ENCODE measurements at places on chromosomes 6 and 20.

DNA sequence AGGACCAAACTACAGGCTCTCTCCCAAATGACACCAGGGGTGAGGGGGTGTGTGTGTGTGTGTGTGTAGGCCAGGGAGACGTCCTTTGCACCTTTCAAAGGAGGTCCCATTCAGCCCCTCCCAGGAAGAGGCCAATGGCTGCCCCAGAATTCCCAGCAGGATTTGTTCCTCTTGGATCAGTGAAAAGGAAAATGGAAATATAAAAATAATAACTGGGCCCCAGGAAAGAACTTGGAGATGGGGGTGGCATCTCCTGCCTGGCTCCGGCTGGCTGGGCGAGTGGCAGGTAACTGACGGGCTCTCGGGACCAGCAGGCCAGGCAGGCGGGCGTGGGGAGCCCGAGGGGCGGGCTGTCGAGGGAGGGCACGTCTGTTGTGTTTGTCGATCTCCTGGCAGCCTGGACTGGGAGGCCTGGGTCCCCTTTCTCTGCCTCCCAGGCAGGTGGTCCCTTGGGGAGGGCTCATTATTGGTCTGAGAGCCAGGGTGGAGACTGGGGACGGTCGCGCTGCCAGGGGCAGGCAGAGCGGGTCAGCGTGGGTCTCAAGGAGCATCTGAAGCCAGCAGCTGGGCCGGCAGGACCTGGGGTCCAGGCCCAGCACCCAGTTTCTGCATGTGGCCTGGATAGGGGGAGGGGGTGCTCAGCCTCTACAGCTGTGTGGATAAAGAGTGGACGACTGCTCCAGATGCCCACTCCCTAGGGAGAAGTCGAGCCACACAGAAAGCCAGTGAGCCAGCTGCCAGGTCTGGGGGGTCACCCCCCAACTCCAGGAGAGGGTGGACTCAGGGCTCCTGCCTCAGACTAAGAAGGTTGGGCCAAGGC, 3.1 kb downstream of the NOL4L start:
- no peak for DNase-seq

DNA sequence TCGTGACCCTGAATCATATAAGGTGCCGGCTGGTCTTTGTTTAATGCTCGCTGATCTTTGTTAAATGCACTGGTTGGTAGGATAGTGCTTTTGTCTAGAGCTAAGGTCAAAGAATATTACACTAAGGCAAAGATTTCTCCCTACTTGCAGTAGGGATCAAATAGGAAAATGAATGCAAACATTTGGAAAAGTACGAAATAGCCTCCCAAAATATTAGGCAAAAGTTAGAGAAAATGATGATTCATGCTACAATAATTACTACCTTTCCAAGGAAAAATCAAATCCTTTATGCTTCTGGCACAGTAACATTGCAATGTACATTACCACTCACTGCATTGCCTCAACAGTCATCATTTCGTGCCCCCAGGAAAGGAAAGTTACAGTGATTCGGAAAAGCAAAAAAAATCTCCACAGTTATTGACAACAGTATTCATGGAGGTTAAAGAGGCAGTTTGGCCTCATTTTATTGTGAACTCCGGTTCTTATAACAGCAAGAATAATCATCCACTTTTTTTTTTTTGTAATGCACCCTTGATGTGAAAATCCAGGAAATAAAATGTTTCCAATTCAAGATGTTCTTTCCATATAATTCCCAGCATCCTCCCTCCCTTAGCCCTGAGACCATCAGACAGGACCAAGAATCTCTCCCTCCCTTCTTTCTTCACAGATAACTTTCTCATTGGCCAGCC, 61.7 kb upstream of the ZMYND8 start:
- DNase-seq, result no peak

DNA sequence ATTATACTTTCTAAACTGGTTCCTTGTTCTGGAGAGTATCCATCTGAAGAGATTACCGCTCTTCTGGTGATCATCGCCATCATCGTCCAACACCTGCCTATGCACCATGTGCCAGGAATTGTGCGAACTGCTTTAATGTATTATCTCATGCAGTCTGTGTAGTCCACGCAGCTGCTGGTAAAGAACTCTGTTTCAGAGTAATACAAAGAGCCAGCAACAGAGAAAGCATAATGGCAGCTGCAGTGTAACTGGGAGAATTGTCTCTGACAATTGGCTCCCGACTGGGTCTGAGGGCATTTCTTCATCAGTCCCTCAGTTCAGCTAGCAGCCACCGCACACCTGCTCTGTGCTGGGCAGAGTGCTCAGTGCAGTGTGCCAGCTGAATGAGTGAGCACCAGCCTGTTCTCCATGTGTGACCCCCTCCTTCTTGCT, 383.4 kb downstream of the GRIK2 start:
- DNase-seq, result no peak

DNA sequence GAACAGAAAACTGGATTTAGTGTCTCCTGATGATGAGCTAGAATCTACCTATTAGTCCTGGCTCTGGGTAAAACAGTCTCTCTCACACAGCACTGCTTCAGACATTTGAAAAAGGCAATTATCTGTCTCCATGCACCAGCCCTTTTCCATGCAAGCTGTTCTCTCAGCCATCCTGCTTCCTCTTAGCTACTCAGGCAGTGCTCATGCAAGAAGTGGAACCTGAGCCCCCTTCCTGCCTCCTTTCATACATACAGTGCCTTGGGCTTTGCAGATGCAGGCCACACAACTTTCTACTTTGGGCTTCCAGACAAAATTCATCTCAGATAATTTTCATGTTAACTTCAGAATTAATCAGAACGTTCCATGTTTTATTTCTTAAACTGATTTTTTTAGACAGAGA, 151.3 kb downstream of the RALGAPA2 start:
- no peak for DNase-seq

- DNase-seq, result no peak
Observed at GRCh38 chr6:146551545-146551944, 7.9 kb downstream of the RAB32 start.

- DNase-seq, result no peak
Observed at GRCh38 chr6:111898452-111898851, 25.2 kb upstream of the FYN start.

DNA sequence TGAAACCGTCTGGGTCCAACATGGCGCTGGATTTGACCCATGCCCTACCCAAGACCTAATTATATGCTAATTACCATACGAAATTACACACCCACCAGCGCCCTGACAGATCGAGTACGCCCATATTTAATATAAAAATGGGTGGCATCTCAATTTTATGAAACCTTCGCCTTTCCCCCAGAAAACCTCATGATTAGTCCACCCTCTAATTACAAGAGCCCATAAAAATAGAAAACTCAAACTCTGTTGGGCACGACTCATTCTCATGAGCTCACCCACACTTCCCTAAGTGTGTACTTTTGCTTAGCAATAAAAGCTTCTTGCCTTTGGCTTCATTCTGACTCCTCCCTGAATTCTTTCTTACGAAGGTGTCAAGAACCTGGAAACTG, 136.4 kb downstream of the OR2B2 start:
- no peak for DNase-seq

GRCh38 chr20:49712996-49713752, 504 bp downstream of the B4GALT5 start:
- DNase-seq, result no peak

DNA sequence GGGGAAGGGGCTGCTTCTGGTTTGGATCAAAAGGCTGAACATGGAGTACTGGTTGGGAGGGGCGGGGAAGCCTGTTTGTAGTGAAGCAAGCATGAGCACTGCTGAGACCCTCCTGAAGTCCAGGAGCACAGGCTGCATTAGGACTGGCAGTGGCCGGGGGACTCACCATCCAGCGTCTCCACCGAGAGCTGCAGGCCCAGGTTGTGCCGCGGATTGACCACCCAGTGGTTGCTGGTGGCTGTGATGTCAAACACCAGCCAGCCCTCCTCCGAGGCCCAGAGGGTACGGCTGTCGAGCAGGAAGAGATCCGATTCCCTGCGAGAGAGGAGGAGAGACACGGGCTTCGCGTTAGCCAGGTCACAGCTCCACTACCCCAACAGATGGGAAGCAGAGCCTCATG, 64.1 kb downstream of the BMP7 start:
- DNase-seq, result no peak

DNA sequence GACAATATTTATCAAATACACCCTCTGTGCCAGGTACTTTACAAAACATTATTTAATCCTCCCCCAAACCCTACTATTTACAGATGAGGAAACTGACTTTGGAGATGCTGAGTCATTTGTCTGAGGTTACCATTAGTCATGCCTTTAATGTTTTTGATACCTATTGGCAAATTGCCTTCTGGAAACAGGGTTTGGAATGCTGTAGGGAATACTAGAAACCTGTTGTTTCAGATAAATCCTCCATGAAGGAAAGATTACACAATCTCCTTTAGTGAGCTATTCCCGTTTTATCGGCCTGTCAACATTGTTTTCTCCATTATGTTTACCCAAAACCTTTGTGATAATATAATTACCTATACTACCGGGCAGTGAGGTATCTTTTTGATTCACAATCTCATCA, 93.6 kb upstream of the ADGRF1 start:
- no peak for DNase-seq

- DNase-seq, result no peak
Observed at GRCh38 chr6:132341646-132342045, 59.6 kb downstream of the MOXD1 start.

DNA sequence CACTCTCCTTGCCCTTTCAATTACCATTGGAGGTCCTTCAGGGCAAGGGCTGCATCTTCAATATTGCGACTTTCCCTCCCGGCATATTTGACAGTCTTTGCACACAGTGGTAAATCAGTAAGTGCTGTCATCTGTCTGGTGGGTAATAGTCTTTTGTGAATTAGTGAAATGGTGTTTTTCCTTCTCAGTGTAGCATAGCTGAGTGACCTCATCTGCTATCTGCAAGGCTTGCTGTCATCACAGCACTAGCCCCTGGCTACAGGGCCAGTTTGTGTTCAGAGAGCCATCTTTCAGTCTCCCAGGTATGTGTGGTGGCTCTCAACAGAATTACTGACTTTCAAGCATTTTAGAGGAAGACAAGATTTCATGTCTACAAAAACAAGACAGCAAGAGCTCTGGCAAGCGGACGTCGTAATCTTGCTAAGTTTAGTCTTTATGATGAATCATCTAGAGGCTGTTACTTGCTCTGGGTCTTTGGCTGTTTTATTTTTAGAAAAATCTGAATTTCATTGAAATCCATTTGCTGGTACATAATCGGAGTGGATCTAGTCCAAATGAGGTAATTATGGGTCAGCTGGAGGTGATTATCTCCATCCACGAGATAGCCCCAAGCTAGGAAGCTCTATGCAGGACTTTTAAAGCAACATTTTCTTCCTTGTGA, 528.9 kb downstream of the EPM2A start:
- no peak for DNase-seq

- DNase-seq, result no peak
Observed at GRCh38 chr6:72064399-72064975, 178.1 kb downstream of the RIMS1 start.

Measured in tibial artery (tissue), 4 donors.